CD8-positive, alpha-beta memory T cell (primary cell): ENCODE measurements at places on chromosomes 11 and 22. TPM values are rescaled to one million over a fixed set of nuclear protein-coding genes. Genes with fewer than 3 reads are reported as not detected.

Gene MLC1
- 1.7 TPM for polyA plus RNA-seq

Gene ADAMTS15
- polyA plus RNA-seq: not detected

Gene POU2AF2
- not detected for polyA plus RNA-seq

Gene SPECC1L
- 14.9 TPM for polyA plus RNA-seq

Gene YPEL4
- polyA plus RNA-seq: 0.37 TPM

Gene CALCA
- not detected for polyA plus RNA-seq

Gene PITPNB
- polyA plus RNA-seq: 64.3 TPM

Gene GGTLC2
- not detected for polyA plus RNA-seq

Gene ART1
- polyA plus RNA-seq: not detected

Gene C11orf16
- not detected for polyA plus RNA-seq

Gene OR6A2
- polyA plus RNA-seq: not detected

Gene NNMT
- not detected for polyA plus RNA-seq

Gene KIAA1671
- 2.6 TPM for polyA plus RNA-seq

Gene OR51A2
- not detected for polyA plus RNA-seq

Gene MS4A13
- polyA plus RNA-seq: not detected

Gene TSSK2
- polyA plus RNA-seq: not detected

Gene GAB4
- polyA plus RNA-seq: not detected

Gene OOSP2
- polyA plus RNA-seq: not detected

Gene FOLH1
- not detected for polyA plus RNA-seq

Gene PANX2
- polyA plus RNA-seq: not detected

Gene PGA5
- polyA plus RNA-seq: not detected

Gene SCGB1A1
- not detected for polyA plus RNA-seq

Gene C11orf87
- not detected for polyA plus RNA-seq

Gene ADAMTS8
- polyA plus RNA-seq: not detected

Gene GPR83
- polyA plus RNA-seq: 0.10 TPM

Gene NXPE1
- not detected for polyA plus RNA-seq

Gene KRTAP5-8
- not detected for polyA plus RNA-seq

Gene CHST1
- not detected for polyA plus RNA-seq

Gene PLEKHB1
- polyA plus RNA-seq: 70.1 TPM

Gene SNAP29
- 26.0 TPM for polyA plus RNA-seq

Gene NLRP14
- polyA plus RNA-seq: not detected

Gene C22orf31
- polyA plus RNA-seq: not detected

Gene FAT3
- not detected for polyA plus RNA-seq

Gene MISFA
- 0.47 TPM for polyA plus RNA-seq

Gene IL10RA
- polyA plus RNA-seq: 659 TPM

Gene CD44
- polyA plus RNA-seq: 338 TPM

Gene GGTLC3
- polyA plus RNA-seq: not detected

Gene FOSL1
- 0.51 TPM for polyA plus RNA-seq

Gene MFRP
- not detected for polyA plus RNA-seq

Gene PATE4
- not detected for polyA plus RNA-seq

Gene OR56A1
- not detected for polyA plus RNA-seq

Gene KCNK7
- polyA plus RNA-seq: not detected

Gene MFNG
- 323 TPM for polyA plus RNA-seq

Gene SLC7A4
- 0.82 TPM for polyA plus RNA-seq

Gene WEE1
- 8.1 TPM for polyA plus RNA-seq

Gene OR2AG1
- polyA plus RNA-seq: not detected

Gene ISX
- polyA plus RNA-seq: not detected

Gene SC5D
- polyA plus RNA-seq: 7.8 TPM
